ENCODE measurements at places on chromosomes 1 and 21.

- no peak for DNase-seq
Observed at GRCh38 chr1:11475748-11476147, 3.2 kb upstream of the DISP3 start.

DNA sequence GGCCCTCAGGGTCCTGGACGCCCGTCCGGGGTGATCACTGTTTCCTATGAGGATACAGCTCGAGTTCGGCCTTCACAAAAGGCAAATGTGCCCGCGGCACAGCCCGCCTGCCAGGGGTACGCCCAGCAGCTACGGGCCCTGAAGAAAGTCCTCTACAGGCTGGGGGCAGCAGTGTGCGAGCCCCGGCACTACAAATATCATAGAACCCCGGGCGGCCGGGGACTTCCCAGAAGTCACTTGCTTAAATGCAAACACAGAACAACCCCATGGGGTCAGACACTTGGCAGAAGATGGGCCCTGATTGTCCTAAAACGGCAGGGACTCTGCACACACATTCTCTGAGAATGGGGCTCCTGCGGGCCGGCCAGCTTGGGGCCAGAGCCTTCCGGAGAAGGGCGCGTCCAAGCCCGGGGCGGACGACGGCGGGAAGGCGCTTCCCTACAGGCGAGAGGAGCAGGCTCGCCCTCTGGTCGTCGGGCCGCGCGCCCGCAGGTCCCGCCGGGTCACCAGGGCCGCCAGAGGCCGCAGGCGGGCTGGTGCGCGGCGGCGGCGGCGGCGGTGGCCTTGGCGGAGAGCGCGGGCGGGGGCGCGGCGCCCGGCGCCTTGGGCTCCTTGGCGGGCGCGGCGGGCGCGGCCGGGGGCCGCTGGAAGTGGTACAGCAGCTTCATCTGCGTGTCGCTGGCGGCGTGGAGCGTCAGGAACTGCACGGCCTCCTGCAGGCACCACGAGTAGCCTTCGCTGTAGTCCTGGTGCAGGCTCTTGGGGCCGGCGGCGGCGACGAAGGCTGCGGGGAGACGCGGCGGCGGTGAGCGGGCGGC is 888 bp downstream of the HES5 start:
- DNase-seq = no peak

DNA sequence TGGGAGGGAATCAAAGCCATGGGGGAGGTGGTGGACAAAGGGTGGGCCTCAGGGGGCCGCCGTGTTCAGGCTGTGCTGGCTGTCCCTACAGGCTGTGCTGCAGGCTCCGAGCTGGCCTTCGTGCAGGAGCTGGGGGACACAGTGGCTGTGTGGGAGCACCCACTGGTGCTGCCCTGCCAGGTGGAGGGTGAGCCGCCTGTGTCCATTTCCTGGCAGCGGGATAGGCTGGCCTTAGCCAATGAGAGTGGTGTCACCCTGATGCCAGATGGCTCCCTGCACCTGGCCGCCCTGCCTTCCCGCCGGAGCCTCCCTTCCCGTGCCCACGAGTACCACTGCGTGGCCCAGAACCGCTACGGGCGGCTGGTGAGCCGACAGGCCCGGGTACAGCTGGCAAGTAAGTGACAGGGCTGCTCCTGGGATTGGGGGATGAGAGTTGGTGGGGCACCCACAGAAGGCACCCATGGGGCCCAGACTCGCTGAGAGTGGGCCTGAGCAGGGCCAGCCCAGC is 20.2 kb downstream of the SLC27A3 start:
- DNase-seq = no peak

DNA sequence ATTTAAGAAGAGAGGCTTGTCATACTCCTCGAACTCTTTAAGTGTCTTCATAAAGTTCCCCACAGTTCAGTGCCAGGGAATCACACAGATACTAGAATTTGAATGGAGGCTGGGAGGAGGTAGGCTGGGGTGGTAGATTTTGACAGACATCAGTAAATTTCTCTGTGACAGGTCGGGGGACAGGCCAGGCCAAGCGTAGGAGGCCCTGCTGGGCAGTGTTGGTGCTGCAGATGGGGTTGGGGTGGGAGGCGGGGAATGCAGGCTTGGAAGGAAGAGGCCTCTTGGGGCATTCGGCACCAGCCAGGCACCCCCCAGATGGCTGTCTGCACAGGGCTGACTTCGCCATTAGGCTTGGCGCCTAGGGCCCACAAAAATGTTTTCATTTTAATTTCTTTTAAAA is 84.0 kb downstream of the MAN1C1 start:
- no peak for DNase-seq

DNA sequence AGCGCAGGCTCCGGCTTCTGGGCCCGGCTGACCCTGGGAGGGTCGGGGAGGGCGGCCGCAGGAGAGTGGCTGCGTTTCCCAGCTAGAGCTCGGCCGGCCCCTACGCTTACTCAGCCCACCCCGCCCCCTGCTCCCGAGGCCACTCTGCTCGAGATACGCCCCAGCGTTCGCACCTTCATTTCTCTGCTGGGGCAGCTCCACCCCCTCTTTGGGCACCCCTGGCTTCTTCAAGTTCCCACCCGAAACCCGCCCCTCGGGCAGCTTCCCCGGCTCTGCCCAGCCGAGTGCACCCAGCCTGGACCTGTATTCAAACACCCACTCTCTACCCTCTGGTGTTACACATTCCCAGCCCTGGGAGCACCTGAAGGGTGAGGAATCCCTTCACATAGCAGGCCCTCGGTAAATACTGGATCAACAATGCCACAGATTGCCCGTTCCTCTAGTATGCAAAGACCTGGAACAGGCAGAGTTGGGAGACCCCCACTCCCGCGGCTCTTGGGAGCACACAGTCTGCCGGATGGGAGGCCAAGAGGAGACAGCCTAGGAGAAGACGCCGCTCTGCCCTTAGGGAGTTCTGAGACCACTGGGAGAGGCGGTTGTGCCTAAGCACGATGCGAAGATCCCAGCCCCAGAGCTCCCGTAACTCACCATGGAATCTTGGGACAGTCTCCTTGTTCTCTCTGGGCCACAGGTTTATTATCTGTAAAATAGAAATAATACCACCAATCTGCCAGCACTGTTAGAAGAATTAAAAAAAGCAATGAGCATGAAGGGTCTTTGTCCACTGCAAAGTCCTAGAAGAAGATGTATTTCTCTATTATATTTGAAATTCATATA is 566 bp upstream of the PAQR7 start:
- DNase-seq = peak; percentile 72

DNA sequence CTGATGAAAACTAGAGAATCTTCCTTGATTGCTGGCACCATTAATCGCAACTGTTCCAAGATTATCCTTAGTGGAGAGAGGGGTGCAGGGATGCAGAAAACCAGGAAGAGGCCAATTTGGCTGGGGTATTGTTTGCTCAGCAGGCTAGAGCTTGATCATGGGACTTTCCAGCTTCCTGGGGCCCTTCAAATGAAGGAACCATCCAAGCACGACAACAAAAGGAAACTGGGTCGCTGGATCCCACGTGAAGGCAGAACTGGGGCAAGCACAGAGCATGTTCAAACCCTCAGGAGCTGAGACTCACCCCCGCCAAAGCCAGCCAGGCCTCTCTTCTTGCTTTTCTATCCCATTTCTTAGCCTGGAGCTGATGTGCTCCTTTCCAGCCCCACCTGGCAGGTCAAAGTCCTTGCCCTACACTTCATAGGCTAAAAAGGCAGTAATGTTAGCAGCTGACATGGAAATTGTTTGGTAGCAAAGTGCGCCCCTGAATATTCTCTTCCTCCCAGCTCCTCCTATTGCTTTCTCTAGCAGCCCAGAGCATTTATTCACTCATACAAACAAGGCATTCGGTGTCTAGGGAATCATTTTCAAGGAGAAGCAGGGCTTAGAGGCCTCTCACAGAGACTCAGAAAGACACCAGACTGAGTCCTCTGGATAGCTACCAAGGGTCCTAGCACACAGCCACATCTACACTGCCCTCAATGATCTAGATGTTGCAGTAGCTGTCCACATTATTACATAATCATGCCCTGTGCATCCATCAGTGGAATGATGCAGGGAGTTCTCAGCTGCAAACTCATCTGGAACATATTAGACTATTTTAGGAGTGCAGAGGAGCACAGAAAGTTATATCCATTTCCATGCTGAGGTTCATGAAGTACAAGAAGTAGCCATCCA is 11.5 kb downstream of the KCNA2 start:
- DNase-seq = no peak

DNA sequence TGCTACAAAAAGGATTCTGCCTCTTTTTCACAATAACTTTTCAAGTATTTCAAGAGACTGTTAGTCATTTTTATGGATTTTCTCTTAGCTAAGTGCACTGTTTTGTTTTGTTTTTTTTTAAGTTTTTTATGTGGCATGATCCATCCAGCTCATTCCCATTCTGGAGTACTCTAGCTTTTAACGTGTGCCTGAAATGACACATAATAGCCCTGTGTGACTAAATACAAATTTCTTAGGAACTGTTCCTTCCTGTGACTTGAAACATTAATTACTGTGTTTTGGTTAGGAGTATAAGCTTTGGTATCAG is 143.9 kb downstream of the HS2ST1 start:
- DNase-seq = no peak

DNA sequence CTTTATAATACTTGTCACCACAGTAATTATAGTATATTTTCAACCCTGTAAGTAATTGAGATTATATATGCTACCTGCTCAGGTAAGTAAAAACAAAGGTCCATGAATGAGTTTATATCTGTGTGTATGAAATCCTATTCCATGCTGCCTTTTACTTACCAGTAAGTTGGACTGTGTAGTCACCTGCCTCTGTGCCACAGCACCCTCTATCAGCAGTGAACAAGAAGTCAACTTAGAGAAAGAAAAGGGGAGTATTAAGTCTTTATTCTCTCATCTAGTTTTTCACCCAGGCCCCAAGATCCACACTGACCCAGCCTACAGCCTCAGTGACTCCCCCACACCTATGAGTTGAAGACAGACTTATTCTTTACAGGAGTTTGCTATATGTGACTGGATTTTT is 36.9 kb upstream of the IFI16 start:
- no peak for DNase-seq

DNA sequence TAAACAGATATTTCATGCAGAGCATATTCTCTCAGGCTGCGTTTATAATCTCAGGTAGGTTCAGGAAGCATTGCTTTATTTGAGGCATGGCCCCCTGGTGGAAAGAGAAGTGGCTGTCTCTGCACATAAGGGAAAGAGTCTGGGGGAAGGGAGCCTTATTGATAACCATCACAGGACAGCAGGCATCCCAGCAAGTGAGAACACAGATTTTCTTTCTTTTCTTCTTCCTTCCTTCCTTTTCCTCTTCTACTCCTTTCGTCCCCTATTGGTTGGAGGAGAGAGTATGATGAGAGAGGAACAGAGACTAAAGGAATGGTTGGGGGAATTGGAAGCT is 21.9 kb downstream of the TSNAX start:
- no peak for DNase-seq

DNA sequence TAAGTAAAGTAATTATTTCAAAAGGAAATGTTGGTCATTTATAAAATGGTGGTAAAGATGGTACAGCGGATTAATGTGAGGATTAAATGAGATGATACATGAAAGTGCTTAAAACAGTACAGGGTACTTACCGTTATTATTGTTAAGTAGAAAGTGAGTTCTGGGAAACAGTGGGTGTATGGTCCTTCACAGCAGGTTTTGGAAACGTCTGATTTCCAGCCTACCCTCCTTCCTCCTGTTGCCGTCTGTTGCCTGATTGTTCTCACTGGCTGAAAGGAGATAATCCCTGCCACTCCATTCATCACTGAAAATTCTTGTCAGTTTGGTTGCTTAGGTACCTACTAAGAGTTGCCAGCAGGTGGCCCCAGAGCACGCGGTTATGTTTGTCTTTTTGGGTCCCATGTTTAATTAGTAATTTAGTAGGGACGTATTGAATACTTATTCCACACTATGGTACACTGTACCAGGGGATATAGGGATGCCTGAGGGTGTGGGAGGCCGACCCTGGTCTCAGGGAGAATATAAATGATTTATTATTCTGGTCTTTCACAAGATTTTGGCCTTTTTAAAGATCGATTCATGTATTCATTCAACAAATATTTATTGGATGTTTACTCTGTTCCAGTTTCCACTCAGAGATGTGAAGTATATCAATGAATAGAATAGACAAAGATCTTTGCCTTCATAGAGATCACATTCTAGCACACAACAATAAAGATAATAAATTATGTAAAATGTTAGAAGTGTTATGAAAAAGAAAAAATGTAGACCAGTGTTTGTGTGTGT is 30.8 kb upstream of the RPTN start:
- peak; percentile 59 for DNase-seq

DNA sequence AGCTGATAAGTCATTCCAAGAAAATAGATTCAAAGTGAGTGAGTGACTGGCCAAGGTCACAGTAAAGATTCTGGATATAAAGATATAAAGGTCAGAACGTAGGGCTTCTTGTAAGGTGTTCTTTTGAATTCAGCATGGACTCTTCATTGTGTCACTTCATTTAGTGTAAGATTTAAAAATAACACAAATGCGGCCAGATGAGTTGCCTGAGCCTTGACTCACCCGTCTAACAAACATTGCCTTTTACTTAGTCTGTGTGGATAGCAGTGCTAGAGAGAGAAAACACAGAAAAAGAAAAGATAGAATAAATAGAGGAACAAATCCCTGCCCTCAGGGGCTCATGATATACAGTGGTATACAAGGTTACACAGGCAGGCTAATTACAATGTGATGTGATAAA is 223.4 kb downstream of the PLPP3 start:
- no peak for DNase-seq

GRCh38 chr1:94063379-94063778 is 57.6 kb downstream of the ABCA4 start:
- DNase-seq = no peak

- DNase-seq = no peak
Observed at GRCh38 chr1:19477284-19478249, 7.8 kb downstream of the CAPZB start.

- DNase-seq = no peak
Observed at GRCh38 chr1:174761335-174761734, 238.4 kb upstream of the CACYBP start.

Data from ureter (tissue), 1 donor.